Psoas muscle (tissue), 8 donors: ENCODE measurements at places on chromosomes 3 and 15. TPM values are rescaled to one million over a fixed set of nuclear protein-coding genes. Genes with fewer than 3 reads are reported as not detected.
A peak's percentile ranks its signal among the peaks of the same experiment; 100 is the strongest.

HMCES gene
- 32.6 TPM for polyA plus RNA-seq

TEX9 gene
- polyA plus RNA-seq = 0.09 TPM

ARGFX gene
- not detected for polyA plus RNA-seq

CLRN1 gene
- polyA plus RNA-seq = not detected

ZWILCH gene
- polyA plus RNA-seq = 4.5 TPM

ZKSCAN7 gene
- 0.79 TPM for polyA plus RNA-seq

TJP1 gene
- polyA plus RNA-seq = 15.5 TPM

ATG3 gene
- 75.0 TPM for polyA plus RNA-seq

VGLL3 gene
- polyA plus RNA-seq = 1.2 TPM

PIF1 gene
- polyA plus RNA-seq = 0.36 TPM

THRB gene
- 11.5 TPM for polyA plus RNA-seq

IQCF5 gene
- polyA plus RNA-seq = not detected

CCR2 gene
- polyA plus RNA-seq = 0.27 TPM

SLC9C1 gene
- not detected for polyA plus RNA-seq

LIPH gene
- not detected for polyA plus RNA-seq

SOX14 gene
- polyA plus RNA-seq = not detected

TMEM40 gene
- polyA plus RNA-seq = 0.40 TPM

GABRB3 gene
- polyA plus RNA-seq = 0.10 TPM

- no peak for DNase-seq
These were observed 350.3 kb downstream of the DOCK3 start for GRCh38 chr3:51024765-51025632.

DNA sequence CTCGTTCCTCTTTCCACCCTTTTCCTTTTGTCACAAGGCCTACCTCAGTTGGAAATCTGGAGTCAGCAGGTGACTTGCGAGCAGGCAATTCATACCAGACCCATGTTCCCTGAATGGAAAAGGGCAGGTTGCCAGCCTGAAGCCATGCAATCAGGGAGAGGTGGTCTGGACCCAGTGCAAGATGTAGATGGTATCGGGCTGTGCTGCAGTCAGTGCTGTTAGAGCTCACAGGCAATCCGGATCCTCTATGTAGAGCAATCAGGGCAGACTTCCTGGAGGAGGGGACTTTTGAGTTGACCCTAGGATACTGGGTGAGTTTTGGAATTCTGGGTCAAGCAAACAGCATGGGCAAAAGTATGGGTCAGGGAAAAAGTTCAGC is 18.9 kb downstream of the LOXL1 start:
- no peak for DNase-seq

GRCh38 chr3:168077091-168077490 is 18.6 kb downstream of the GOLIM4 start:
- no peak for DNase-seq

- no peak for DNase-seq
These were observed 6.6 kb downstream of the OXTR start for GRCh38 chr3:8762607-8763377.

DNA sequence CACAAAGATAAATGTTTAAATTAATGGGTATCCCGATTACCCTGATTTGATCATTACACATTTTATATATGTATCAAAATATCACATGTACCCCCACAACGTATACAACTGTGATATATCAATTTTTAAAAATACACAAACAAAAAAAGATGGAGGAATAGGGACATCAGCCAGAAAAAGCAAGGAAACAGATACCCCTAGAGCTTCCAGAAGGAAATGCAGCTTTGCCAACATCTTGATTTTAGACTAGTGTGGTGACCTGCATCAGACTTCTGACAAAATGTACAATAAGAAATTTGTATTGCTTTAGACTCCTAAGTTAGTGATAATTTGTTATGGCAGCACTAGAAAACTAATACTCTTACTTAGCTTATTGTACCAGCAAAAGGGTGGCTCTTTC is 483.8 kb downstream of the TUSC7 start:
- no peak for DNase-seq

DNA sequence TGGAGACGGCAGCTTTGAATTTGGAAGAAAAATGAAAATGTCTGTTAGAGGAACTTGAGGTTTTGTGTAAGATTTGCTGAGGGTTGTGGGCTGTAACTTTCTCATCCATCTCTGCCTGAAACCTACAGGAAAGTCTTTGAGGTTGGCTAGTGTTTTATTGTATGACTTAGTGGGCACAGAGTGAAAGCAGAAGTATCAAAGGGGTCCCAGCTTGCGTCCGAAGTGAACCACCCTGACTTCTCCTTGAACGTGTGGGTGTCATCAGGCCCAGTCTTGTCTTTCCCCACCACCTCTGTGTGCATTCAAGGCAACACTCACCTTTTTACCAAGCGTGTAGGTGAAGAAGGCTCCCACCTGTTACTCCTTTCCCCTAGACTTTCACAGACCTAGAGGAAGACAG is 682.1 kb upstream of the CFAP20DC start:
- no peak for DNase-seq

- no peak for DNase-seq
These were observed 1.2 kb downstream of the PFKFB4 start for GRCh38 chr3:48555231-48555948.

DNA sequence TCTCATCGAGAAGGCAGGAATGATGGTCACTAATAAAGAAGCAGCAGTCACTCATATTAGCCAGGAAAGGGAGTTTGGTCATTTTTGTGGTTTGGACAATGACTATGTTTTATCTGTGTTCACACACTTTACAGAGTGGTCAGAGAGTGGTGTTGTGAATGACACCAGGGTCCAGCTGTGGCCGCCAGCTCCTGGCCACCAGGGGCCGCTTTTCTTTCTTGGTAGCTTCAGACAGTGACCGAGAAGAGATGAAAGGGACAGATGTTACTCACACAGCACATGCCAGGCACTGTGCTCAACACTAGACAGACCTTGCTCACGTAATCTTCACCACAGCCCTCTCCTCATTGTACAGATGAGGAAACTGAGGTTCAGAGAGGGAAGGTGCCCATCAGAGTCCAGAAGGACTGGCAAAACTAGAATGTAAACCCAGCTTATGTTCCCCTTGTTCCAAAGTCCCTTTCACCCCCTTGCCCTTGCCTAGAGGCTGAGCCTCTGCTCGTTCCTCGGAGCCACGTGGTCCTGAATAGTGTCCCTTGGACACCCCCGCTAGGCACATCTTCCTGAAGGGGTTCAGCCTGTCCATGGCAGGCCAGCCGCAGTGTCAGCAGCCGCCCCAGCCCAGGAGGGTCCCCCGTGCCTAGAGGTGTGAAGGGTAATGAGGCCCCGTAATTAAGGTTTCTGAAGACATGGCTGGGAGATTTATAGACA is 55.6 kb downstream of the CYP11A1 start:
- DNase-seq = no peak

DNA sequence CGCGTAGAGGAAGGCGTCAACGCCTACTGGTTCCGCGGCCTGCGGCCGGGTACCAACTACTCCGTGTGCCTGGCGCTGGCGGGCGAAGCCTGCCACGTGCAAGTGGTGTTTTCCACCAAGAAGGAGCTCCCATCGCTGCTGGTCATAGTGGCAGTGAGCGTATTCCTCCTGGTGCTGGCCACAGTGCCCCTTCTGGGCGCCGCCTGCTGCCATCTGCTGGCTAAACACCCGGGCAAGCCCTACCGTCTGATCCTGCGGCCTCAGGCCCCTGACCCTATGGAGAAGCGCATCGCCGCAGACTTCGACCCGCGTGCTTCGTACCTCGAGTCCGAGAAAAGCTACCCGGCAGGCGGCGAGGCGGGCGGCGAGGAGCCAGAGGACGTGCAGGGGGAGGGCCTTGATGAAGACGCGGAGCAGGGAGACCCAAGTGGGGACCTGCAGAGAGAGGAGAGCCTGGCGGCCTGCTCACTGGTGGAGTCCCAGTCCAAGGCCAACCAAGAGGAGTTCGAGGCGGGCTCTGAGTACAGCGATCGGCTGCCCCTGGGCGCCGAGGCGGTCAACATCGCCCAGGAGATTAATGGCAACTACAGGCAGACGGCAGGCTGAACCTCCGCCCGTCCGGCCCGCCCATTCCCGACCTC is 4.1 kb downstream of the ISLR2 start:
- peak; percentile 78 for DNase-seq

- DNase-seq = no peak
These were observed 16.6 kb downstream of the TEX264 start for GRCh38 chr3:51687431-51688205.

- DNase-seq = no peak
These were observed 10.6 kb downstream of the LRRC58 start for GRCh38 chr3:120338517-120338916.

DNA sequence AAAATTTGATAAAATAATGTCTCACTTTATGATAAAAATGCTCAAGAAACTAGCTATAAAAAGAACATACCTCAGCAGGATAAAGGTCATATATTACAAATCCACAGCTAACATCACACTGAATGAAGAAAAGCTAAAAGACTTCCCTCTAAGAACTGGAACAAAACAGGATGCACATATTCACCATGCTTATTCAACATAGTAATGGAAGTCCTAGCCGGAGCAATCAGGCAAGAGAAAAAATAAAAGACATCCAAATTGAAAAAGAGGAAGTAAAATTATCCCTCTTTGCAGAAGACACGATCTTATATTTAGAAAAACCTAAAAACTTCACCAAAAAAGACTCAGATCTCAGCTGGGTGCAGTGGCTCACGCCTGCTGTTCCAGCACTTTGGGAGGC is 34.0 kb downstream of the SENP7 start:
- no peak for DNase-seq

GRCh38 chr15:66878761-66879160 is 176.7 kb downstream of the SMAD6 start:
- DNase-seq = no peak

DNA sequence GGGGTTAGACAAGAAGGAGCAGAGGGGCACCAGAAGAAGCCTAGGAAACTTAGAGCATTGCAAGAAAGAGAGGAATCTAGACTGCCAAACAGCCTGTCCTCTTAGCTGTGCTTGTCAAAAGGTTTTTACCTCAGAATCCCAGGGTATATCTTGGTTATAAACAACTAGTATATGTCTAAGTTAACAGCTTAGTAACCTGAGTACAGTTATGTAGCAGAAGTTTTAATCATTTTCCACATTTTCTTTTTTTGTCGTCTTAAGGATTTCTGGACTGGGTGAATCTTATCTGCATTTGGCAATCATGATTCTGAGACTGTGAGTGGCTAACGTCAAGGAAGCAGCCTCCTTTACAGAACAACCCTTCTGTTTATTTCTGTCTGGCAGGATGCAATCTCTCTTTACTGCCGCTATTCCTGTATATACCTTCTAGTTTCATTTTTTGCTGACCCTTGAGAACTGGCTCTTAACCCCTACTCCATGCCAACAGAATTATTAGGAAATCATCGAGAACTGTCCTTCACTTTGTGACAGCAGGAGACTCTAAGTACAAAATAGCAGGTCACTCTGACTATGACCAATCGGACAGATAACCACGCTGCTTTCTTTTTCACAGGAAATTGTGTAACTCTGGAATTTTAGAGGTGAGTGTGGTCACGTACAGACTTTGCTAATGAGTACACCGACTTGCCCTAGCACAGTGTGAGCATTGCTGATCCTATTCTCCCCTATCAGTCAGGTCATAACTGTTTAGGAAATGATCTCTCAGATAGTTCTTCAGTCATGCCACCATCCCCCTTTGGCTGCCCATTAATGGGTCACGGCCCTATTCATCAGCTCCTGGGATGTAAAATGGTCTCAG is 3.3 kb upstream of the CP start:
- no peak for DNase-seq

GRCh38 chr3:187039100-187039722 is 100.1 kb downstream of the RPL39L start:
- no peak for DNase-seq

DNA sequence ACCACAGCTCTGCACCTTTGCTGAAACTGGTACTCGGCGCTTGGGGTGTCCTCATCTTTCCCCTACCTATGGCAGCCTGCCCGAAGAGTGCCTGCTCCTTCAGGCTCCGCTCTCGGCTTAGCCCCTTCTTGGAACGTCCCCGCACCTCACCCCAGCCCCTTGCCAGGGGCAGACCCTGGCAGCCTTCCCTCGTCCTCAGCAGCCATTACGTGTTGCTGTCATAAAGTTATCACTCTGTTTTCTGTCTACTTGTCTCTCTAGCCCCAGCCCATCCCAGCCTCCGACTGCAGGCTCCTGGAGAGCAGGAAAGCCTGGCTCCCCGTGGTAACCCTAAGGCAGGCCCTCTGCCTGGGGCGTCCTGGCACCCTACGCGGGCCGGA is 5.1 kb upstream of the BAHD1 start:
- DNase-seq = no peak

- DNase-seq = no peak
These were observed 86.9 kb downstream of the ASB7 start for GRCh38 chr15:100689131-100689899.

GRCh38 chr15:90040618-90041017 is 39.5 kb downstream of the ZNF710 start:
- DNase-seq = peak; percentile 7

DNA sequence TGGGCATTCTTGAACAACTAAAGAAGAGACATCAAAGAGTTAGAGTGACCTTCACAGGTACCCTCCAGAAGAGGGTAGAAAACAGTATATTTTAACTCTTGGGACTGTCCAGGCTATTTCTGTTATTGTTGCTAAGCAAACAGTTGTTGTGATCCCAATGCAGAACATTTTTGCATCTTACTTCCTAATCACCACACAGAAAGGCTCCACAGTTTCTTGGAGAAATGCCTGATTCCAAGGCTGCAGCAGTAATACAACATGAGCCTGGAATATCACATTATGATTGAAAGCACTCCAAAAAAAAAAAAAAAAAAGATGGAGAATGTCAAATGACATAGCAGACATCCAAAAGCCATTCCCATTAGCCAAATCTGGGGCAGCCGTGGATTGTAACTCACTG is 195.6 kb downstream of the CTNNB1 start:
- no peak for DNase-seq
